Stomach (tissue), 19 donors: ENCODE measurements at places on chromosomes 6 and 20. TPM values are rescaled to one million over a fixed set of nuclear protein-coding genes. Genes with fewer than 3 reads are reported as not detected.

The ZNF831 gene
- 1.3 TPM for total RNA-seq

The ZC3H12D gene
- 2.2 TPM for total RNA-seq

The OPN5 gene
- not detected for total RNA-seq

The DLK2 gene
- not detected for total RNA-seq

DNA sequence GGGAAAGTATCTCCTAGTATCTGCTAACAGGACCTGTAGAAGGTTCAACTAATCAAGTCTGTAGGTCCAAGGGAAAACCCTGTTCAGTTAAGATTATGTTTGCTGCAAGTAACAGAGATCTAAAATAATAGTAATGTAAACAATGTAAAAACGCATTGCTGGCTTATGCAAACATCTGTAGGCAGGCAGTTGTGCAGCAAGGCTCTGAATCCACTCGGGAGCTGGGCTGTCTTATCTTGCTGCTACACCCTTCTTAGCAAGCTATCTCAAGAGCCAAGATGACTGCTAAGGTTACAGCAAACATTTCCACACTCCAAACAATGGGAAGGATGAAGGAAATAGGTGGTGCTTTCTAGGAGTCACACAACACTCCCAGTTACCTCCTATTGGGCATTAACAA, 397.3 kb upstream of the NRSN1 start:
- no peaks in the 10 kb centered on the region for H3K36me3 ChIP-seq
- H3K27ac ChIP-seq, result no peak overlapping the region
- no peaks in the 10 kb centered on the region for H3K27me3 ChIP-seq

DNA sequence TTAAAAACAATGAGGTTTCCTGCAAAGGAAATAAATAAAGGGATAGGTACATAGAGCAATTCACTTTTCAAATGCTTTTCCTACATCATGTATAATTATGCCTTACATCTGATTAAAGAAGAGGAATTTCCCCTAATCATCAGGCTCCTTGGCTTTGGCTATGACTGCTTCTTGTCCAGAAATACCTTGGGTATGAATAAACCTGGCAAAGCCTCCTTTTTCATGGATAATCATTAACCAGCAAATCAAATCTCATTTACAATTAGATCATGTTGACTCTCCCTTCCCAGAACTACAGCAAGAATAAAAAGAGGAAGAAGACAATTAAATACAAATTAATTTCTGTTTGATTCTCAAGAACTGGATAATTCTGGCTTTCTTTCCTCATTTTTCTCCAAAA, 58.0 kb upstream of the CD2AP start:
- DNase-seq, result no peak
- H3K4me3 ChIP-seq, result no peak overlapping the region
- no peaks in the 10 kb centered on the region for H3K27me3 ChIP-seq
- peak overlapping the region; percentile 70 for H3K27ac ChIP-seq
- H3K4me1 ChIP-seq, result peaks cover 5% of the 10 kb centered on the region

DNA sequence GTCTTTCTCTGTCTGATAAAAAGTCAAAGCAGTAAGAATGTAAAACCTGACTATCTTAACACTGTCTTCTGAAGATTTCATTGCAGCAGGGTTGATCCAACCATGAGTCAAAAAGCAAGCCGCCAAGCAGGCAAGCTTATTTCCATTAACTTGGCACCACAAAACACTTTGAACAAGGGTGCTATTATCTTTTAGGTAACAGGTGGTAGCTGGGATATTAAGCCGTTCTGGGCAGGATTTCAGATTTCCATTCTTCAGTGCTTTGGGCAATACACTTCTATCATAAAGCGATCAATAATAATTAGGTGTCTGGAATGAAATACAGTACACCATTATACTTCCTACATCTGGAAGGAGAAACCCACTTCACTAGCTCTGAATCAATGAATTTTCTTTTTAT, 181.9 kb downstream of the TBC1D7 start:
- no peak for DNase-seq
- no peak overlapping the region for H3K4me3 ChIP-seq
- no peaks in the 10 kb centered on the region for H3K36me3 ChIP-seq
- no peak overlapping the region for H3K27ac ChIP-seq

- H3K27me3 ChIP-seq, result no peaks in the 10 kb centered on the region
- no peak overlapping the region for H3K27ac ChIP-seq
- no peak overlapping the region for H3K4me3 ChIP-seq
- peaks cover 8% of the 10 kb centered on the region for H3K4me1 ChIP-seq
Observed at GRCh38 chr6:111382476-111383294, 100.3 kb downstream of the REV3L start.

DNA sequence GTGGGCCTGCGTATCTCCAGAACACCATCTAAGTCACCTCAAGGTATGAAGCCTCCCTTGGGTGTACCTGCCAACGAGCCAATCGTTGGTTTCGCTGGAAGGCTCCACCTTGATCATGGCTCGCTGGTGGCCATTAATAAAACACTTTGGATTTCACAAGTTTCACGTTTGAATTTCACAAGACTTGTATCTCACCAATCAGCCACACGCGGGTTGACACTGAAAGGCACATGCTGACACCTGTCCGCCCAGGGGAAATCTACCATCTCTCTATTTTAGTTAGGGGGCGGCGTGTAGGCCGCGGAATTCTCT, 586 bp upstream of the HMGA1 start:
- peak overlapping the region; percentile 75 for H3K4me3 ChIP-seq
- H3K36me3 ChIP-seq, result peaks cover 8% of the 10 kb centered on the region
- peaks cover 31% of the 10 kb centered on the region for H3K4me1 ChIP-seq
- no peak for DNase-seq

- H3K27ac ChIP-seq, result no peak overlapping the region
- H3K27me3 ChIP-seq, result no peaks in the 10 kb centered on the region
- H3K4me3 ChIP-seq, result no peak overlapping the region
- DNase-seq, result no peak
Observed at GRCh38 chr6:144193181-144193580, 42.9 kb downstream of the STX11 start.
